Stimulated activated CD4-positive, alpha-beta T cell treated with anti-CD3 and anti-CD28 coated beads, Interleukin-2, amount 100 ng/mL, for 48 hours (primary cell): ENCODE measurements at places on chromosomes 2 and 18.

- no peak for DNase-seq
These were observed 48.1 kb upstream of the ARHGAP28 start for GRCh38 chr18:6681331-6681875.

GRCh38 chr2:8976442-8977259 lies 26.8 kb downstream of the MBOAT2 start:
- DNase-seq: no peak

DNA sequence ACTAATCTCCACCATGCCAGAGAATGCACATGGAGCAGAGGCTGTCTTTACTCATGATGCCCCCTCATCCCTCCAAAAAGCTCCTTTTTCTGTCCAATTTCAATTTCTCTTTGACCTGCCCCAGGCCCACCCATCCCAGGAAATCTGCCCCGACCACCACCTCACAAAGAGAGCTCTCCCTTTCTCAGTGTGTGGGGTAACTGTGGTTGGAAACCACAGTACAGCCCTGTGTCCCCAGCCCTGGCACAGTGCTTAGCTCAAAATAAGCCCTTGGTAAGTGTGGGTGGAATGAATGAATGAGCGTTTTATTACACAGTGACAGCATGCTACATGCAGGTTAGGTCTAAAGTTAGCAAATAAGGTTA lies 43.7 kb upstream of the CAB39 start:
- DNase-seq: no peak

DNA sequence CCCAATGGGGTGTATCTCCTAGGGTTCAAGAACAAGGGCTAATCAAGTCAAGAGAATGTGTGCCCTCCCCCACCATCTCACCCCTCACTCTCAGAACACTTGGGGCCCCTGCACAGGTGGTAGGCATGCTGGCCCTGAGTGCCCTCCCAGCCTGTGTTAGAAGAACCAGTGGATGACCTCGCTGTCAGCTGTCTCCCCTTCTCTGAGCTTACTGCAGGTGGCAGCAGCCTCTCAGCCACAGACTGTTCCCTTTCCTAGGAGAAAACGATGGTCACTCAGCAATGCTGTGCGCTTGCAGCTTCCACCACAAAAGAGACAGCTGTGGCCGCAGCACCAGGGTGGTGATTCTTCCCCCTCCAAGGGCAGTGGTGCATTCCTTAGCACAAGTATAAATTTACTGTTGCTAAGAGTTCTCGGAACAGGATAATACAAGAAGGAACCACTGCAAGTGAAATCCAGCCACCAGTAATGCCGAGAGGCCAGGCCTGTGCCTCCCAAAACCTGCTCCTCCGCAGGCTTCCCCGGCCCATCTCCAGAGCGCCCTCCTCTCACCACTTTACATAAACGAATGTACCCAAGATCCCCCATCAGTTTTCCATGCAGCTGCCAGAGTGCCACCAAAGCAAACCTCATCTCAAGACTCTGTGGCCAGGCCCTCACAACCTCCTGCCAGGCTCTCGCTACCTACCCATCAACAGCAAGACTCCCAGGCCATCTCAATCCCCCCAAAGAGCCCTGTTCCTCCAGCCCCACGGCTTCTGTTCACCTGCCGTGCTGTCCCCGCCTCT lies 935 bp upstream of the RAMP1 start:
- DNase-seq: peak; percentile 32

GRCh38 chr2:26114151-26114550 lies 58.7 kb upstream of the GAREM2 start:
- DNase-seq: no peak

- DNase-seq: no peak
These were observed 129.0 kb downstream of the GALNT1 start for GRCh38 chr18:35710581-35710980.

DNA sequence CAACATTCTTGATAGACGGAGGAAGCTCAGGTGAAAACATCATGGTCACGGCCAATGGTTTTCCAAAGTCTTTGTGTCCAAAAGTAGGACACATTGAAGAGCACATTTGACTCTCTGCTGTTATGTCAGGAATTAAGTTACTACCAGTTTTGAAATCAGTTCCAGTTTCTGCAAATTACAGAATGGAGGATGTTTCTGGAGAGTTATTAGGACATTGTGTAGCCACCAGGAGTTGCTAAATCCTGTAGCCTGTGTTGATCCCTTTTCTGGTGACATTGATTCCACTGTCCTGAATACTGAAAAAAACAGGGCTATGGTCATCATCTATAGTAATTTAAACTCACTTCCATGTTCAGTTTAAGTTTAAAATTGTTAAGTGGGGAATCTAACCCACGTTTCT lies 15.3 kb downstream of the UPP2 start:
- no peak for DNase-seq

- DNase-seq: no peak
These were observed 336.5 kb downstream of the TNS1 start for GRCh38 chr2:217666338-217666737.

GRCh38 chr2:197414039-197414438 lies 20.8 kb downstream of the SF3B1 start:
- DNase-seq: no peak

- DNase-seq: no peak
These were observed 1.4 kb upstream of the FAM168B start for GRCh38 chr2:131094463-131095281.

- DNase-seq: peak; percentile 4
These were observed 323.9 kb downstream of the XIRP2 start for GRCh38 chr2:167212014-167212648.
